ENCODE measurements at places on chromosomes 2 and 18.

GRCh38 chr2:402721-403120 lies 114.8 kb upstream of the ALKAL2 start:
- DNase-seq: no peak

- no peak for DNase-seq
Measured at GRCh38 chr18:45542043-45542442, 73.2 kb upstream of the SLC14A2 start.

DNA sequence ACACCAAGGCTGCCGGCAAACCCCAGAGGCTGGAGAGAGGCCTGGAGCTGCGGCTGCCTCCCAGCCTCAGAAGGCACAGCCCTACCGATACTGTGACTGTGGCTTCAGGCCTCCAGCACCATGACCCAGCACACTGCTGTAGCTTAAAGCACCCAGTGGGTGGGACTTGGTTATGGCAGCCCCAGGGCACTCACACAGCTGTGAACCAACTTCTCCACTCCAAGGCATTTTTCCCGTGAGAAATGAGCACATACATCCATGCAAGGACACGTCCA lies 199.5 kb downstream of the NDUFA10 start:
- no peak for DNase-seq

- DNase-seq: no peak
Measured at GRCh38 chr2:176237456-176237855, 31.8 kb upstream of the MTX2 start.

All from NCI-H748 treated with DMSO at 0.1 percent for 48 hours (cell line).